Erythroblast (primary cell): ENCODE measurements at places on chromosomes 11 and 22.

DNA sequence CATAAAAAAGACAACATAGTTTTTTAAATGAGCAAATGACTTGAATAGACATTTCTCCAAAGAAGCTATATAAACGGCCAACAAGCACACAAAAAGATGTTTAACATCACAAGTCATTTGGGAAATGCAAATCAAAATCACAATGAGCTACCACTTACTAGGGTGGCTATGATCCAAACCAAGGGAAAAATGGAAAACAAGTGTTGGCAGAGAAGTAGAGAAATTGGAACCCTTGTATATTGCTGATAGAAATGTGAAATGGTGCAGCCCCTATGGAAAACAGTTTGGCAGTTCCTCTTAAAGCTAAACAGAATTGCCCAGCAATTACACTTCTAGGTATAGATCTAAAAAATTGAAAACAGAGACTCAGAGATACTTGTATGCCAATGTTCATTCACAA lies 29.0 kb downstream of the PAMR1 start:
- DNase-seq, result no peak

DNA sequence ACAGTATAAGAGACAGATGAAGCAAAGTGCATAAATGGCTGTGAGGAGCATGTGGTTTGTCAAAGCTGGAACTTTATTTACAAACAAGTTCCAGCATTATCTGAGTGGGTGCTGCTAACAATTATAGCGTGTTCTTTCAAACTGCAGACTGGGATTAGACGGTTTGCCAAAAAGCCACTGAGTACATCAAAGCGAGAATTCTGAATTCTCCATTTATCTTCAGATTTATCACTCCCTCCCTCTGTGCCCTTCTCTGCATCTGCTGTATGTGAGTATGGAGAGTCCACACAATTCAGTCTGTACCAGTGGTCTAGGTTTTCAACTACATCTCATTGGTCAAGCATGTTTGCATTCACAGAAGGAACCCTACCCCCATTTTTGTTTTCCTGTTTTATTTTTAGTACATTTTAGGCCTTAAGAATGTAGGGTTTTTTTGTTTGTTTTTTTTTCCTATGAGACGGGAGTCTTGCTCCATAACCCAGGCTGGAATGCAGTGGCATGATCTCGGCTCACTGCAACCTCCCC lies 18.1 kb upstream of the INCENP start:
- DNase-seq, result no peak

DNA sequence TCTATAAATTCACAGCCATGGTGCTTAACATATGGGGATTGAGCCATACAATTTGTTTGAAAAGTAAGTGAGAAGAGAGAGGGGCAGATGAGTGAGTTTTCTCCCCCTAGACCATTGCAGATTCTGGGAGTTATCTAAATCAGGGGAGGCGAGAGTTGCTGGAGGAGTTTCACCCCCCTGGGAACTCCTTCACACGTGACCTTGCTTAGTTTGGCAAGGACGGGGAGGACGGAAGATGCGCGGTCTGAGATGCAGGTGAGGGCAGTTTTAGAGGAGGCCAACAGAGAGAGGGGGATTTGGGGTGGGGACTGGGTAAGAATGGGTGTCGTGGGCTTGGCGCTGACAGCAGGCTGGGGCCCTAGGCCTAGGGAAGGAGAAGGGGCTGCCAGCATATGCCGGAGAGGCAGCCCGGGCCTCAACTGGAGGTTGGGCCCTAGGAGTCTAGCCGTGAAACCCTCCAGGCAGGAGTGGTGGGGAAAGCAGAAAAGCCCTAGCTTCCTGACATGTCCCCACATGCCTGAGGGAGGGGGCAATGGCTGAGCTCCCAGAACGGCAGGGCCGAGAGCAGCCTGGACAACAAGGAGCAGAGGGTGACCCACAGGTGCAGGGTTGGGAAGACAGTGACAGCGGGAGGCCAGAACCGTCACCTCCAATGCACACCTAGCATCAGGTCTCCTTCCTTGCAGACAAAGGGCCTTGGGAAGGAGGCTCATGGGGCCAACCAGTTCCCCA lies 63.9 kb downstream of the ELFN2 start:
- no peak for DNase-seq

DNA sequence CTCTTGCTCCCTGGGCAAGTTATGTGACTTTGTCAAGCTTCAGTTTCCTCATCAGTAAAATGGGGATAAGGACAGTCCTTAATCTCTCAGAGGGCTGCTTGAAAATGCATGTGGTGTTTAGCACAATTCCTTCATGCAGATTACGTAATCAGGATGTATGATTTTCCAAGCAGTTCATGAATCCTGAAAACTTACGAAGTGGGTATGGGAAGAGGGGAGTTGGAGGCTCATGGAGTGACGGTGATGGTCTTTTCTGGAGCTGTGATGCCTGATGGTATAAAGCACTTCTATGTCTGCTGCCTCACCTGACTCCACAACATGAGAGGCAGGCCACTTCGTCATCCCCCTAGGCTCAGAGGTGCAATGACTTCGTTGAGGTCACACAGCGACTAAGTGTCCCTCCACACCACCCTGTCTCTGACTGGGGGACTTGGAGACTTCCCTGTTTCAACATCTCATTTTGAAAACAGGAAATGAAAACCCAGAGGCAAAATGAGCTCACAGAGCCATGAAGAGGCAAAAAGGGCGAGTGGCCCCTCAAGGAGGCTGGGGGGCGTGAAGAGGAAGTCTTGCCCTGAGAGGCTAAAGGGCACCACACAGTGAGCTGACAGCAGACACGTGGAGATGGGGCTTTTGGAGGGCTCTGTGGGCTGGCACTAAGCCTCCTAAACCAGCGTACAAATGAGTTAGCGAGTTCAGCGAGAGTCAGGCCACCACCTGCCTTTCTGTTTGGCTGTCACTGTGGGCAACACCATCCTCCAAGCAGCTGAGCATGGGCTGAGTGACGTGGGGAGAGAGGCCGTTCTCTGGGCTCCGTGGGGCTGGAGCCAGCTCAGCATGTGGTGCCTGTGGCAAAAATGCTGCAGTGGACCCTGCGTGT lies 10.1 kb downstream of the MCM5 start:
- no peak for DNase-seq

GRCh38 chr11:2215230-2215560 lies 43.6 kb upstream of the TH start:
- DNase-seq, result no peak

- DNase-seq, result no peak
Observed at GRCh38 chr11:120057595-120058581, 80.0 kb downstream of the TRIM29 start.

DNA sequence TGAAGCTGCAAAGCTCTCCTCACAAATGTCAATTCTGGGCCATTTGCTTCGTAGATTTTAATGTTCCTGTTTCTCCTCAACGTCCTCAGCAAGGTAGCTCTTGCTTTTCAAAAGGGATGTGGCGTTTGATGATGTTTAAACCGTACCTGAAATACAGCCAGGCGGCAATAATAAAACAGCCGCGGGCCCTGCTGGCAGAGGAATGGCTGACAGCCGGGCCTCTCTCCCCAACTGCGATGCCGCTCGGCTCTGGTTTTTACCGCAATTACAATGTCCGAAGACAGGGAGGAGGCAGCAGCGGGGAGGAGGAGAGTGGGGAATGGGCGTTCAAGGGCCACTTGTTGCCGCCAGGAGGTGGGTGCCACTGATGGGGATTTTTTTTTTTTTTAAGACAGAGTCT lies 27.5 kb downstream of the MACROD1 start:
- DNase-seq, result no peak

GRCh38 chr11:121924191-121924590 lies 191.8 kb downstream of the BLID start:
- DNase-seq, result no peak

GRCh38 chr11:46296528-46297448 lies 19.3 kb downstream of the CREB3L1 start:
- DNase-seq, result peak; percentile 59

DNA sequence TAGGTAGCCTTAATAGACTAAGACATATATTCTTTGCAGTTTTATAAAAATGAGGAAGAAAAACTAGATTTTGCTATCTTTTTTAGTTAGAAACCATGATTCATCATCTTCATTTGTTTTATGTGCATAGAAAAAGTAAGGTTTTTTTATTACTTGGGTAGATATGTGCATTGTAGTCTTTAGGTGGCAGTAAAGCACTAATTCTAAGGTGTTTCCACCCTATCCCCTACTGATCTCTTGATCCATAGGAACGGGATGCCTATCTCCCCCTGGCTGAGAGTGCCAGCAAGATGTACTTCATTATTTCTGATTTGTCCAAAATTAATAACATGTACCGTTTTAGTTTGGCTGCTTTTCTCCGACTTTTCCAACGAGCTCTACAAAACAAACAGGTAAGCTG lies 148.1 kb downstream of the DYNC2H1 start:
- no peak for DNase-seq
